ENCODE measurements at places on chromosomes 4 and X.
A peak's percentile ranks its signal among the peaks of the same experiment; 100 is the strongest.

DNA sequence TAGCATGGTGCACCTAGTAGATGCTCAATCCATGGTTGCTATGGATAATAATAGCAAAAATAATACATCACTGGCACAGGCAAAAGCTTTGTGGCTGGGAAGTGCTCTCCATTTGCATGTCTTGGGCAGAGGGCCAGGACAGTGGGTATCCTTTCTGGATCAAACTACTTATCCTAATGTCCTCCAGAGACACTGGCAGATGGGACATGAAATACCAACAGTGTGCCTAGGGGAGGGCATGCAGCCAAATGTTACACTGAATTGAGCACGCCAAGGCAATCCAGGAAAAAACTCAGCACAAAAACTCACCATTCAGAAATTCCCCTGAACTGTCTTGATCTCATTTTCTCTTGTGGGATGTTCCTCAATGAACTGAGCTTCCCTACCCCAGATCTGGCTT is 98.6 kb upstream of the SCML1 start:
- no peak for DNase-seq

- DNase-seq, result no peak
Measured at GRCh38 chrX:130260316-130260715, 8.4 kb downstream of the ZNF280C start.

GRCh38 chr4:4599481-4600275 is 57.8 kb upstream of the STX18 start:
- no peak for DNase-seq

DNA sequence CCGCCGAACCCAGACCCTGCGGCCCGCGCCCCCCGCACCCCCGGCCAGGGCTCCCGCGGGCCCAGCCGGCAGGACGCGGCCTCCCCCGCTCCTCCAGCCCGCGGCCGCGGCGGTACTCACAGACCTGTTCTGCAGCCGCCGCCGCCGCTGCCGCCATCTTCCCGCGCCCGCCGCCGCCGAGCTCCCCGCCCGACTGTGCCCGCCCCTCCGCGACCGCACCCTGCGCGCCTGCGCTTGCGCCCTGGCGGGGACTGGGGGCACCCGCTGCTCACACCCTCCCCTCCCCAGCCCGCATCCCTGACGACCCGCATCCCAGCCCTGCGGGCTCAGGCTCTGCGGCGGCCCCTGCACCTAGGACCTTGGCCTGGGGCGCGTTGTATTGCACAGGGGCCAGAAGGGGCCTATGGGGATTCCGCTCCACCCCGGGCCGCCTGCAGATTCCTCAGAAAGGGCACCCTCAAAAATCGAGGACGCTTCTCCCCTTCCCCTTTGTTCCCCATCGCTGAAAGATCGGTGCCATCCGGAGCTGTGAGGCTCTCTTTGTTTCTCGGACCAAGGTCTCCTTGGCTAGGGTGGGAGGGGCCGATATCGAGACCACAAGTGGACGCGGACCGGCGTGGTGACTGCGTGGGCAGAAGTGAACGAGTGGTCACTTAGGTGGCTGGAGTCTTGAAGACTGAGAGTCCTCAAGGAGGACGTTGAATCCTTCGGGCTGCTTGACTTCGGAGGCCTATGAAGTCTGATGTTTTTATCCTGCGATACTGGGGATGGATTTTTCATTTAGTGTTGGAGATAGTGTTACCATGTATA is at the start of gene SGCB:
TSS of gene SGCB (minus strand) at position 197 of the 810 bp plus-strand sequence. CDS start at position 157, 40 bp downstream.
- peak; percentile 54 for DNase-seq

DNA sequence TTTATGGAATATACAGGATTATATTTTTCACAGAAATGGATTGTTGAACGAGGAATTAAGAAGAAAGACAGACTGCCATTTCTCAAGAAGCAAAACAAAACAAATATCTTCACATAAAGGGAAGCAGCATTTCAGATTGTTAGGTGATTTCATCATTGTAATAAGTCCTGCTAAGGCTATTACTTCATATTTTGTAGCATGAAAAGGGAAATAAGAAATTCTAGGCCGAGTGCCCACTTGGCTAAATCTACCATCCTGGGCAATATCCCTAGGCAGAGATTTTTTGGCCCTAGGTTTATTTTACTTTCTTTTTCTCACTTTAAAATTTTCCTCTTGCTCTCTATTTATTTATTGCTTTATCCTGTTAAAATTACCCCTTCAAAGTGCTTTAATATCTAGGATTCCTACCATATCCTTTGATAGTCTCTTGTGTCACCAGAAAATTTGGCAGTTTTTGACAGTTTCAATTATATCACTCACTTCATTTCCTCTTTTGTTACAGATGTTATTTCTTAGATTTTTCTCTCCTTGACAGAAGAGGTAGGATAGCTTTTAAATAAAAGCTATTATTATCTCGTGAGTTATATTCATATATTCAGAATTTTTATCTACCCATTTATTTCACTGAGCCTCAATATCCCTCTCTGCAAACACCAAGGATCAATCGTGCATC is 142.3 kb downstream of the PDGFC start:
- no peak for DNase-seq

DNA sequence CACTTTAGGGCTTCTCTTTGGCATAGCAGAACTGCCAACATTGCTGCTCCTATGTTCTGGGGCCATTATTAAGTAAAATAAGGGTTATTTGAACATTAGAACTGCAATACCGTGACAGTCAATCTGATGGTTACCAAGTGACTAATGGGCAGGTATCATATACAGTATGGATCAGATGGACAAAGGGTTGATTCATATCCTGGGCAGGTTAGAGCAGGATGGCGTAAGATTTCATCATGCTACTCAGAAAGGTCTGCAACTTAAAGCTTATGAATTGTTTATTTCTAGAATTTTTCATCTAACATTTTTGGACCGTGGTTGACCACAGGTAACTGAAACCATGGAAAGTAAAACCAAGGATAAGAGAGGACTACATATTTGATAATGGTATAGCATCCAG is 40.9 kb downstream of the BRCC3 start:
- no peak for DNase-seq

GRCh38 chr4:174717828-174718227 is 111.2 kb downstream of the GLRA3 start:
- DNase-seq, result no peak

DNA sequence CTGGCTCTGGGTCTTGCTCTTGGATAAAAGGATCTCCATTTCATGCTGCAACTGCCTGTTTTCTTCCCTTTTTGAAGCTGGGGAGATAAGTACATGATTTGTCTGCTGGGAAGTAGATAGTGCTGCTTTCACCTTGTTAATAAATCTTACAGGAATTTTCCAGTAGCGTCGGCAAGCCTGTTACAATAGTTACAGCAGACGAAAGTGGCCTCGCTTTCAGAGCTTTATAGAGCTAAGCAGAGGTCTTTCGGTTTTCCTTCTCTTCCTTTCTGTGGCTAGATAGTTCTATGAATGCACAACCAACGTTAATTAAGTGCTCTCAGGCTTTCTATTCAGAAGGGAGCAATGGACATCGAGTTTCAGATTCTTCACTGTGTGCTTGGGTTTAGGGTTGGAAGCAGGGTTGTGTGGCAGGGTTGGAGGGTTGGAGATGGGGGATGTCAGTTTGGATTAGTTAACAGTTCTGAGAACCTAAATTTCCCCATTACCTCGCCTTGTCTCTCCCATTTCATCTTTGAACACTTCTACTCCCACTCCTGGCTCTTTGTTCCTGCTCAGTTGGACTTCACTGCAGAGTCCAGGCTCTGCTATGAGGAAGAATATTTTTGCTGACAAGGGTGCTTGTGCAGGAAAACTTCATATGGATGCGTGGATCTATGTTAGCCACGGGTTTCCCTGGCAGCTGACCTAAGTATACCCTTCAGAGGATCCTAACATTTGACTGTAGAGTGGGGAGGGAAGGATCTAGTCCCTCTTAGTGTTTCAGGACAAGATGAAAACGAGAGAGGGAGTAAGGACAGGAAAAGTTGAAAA is 237.9 kb downstream of the ARHGAP10 start:
- no peak for DNase-seq

DNA sequence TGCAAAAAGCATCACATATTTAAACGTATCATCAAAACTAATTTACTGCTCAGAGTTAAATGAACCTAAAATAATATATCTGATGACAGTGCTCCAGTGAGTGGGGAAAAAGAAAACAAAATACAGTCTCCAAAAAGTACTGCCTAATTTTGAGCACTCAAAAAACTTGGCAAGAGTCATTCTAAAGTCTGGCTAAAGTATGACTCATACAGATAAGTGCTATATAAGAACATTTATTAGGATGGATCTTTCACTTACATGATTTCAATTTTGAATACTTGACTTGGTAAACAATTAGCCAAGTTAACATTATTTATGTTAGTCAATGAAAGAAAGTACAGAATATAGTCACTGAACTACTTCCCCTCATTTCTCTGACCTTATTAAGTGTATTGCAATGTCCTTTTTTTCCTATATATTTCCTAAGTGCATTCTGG is 27.2 kb downstream of the FBXO8 start:
- DNase-seq, result no peak
